Activated CD4-positive, alpha-beta T cell treated with anti-CD3 and anti-CD28 coated beads for 36 hours (primary cell): ENCODE measurements at places on chromosomes 7 and 10.

GRCh38 chr7:69605070-69605469 is 6.8 kb downstream of the AUTS2 start:
- DNase-seq = no peak

DNA sequence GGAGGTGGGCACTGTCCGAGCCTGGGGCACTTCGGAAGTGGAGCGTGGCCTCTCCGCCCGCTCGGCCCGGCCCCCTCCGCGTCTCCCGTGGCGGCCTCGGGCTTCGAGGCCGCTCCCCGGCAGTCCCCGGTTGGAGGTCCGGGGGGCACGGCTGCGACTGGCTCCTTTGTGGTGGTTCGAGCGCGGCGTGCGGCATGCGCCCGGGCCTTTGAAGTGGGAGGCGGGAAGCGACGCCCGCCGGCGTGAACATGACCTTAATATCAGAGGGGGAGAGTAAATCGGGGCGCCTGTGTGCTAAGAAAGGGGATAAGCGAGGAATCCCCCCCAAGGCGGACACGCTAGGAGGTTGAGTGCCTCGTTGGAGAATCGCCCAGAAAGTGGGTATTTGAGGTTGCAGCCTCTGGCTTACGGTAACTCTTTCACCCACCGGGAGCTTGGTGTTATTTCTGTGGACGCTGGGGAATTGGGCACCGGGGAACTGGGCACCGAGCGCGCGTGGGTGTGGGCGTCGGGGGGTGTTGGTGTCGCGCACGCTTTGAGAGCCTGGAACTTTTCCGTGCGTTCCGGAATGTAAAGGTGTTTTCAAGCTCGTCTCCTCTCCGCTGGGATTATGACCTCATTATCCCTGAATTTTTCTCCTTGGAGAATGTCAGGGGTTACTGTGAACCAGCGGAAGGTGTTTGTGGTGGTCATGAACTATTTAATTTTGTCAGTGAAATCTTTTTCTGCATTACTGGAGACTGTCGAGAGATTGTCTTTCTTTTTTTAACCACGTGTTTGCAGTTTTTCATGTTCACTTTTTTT is 660 bp downstream of the SUV39H2 start:
- peak; percentile 58 for DNase-seq

DNA sequence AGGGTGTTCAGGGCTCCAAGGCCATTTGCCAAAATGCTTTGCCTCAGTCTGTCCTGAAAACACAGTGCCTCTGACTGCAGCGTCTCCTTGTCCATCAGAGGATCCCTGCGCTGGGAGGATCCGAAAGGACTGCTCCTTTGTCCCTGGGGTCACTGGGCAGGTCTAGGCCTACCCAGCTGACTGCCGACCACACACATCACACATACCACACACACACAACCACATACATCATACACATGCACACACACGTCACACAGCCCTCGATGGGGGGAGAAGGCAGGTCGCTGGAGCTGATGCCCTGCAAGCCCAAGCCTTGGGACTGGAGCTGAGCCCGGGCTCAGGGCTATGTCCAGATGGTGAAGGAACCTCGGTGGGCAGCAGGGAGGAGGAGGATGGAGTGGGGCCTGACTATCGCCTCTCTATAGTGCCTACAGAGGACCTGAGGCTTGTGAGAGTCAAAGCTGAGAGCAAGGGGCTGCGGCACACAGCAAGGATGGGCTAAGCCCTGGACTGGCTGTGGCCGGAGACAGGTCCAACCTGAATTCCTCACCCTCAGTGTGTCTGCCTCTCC is 29.1 kb downstream of the GPRIN2 start:
- DNase-seq = no peak

GRCh38 chr7:81094952-81095351 is 176.1 kb upstream of the SEMA3C start:
- DNase-seq = no peak

GRCh38 chr10:4663162-4663992 is 162.6 kb upstream of the AKR1E2 start:
- DNase-seq = peak; percentile 41

- no peak for DNase-seq
Measured at GRCh38 chr7:33743594-33743993, 161.7 kb upstream of the BMPER start.

GRCh38 chr7:80665526-80665925 is 27.1 kb downstream of the CD36 start:
- DNase-seq = no peak

DNA sequence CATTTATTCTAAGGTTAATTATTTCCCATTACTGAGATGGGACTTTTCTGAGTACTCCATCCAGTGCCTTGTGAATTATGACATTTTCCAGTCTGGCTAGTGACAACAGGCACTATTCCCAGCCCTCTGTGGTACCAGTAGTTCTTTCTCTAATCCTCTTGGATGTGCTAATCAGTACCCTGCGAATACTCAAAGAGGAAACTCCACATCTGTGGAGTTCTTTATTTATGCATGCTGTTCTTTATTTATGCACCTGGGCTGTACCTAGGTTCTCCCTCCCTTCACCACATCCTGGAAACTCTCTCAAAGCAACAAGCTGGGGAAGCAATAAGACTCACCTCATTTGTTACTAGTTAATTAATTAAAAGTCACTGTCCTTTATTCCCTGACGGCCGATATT is 83.5 kb downstream of the TSPAN12 start:
- DNase-seq = no peak

GRCh38 chr7:107206136-107206535 is 37.3 kb downstream of the HBP1 start:
- no peak for DNase-seq

GRCh38 chr10:77274046-77274795 is 363.4 kb downstream of the KCNMA1 start:
- DNase-seq = no peak

- no peak for DNase-seq
Measured at GRCh38 chr7:114598946-114599345, 184.3 kb downstream of the FOXP2 start.

- no peak for DNase-seq
Measured at GRCh38 chr7:119010635-119011034, 786.1 kb downstream of the ANKRD7 start.

DNA sequence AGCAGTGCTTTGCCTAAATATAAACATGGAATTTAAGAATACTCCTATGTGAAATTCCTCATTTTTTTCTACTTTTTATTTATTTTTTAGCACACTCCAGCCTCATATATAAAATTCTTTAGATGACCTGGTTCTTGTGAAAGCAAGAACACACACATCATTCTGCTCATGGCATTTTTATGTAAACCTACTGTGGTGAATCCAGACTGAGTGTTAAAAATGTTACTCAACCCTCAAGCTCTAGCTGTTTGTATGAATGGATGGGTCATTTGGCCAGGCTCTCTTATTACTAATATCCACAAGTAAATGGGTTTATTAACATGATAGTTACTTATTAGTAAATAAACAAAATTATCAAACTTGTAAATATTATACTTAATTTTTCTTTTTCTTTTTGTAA is 551.7 kb upstream of the LRRN3 start:
- no peak for DNase-seq

DNA sequence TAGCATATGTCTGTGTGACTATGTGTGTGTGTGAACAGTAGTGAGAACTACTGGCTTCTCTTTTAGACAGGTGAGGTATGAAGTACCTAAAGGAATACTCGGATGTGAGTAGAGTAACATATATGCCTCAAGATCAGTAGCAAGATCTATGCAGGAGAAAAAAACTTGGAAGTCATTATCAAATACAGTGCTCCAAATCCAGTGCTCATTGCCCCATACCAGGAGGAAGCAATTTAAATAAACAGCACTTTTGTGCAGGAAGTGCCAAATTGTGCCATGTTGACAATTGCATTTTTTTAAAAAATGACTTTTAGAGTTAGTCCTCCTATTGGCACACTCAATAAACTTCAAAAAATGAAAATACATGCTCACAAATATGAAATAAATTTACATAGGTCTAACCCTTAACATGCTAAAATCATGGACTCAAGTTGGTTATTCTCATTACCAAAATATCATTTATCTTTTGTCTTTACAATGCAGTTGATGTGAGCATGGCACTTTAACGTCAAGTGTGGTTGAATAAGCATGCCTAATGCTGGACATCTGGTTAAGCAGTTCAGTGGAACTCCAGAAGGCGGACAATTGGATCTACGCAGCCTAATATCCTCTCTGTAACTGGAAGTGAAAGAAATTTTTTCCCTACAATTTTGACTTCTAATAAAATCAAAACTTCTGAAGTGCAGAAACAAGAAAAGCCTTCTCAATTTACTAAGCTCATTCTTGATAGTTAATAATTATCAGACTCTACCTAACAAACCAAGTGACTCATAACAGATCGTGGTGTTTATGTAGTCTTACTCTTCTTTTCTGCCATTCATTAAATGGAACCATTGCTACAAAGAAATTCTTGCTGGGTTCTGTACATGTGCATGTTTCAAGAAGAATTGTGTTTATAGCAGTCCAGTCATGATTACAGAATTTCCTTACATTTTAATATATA is 195.2 kb downstream of the MDFIC start:
- no peak for DNase-seq

GRCh38 chr10:108252771-108253170 is 1088.3 kb upstream of the SORCS1 start:
- no peak for DNase-seq

- DNase-seq = no peak
Measured at GRCh38 chr10:31700181-31700611, 228.4 kb downstream of the ARHGAP12 start.

GRCh38 chr7:23100697-23101096 is 4.9 kb upstream of the KLHL7 start:
- DNase-seq = no peak

DNA sequence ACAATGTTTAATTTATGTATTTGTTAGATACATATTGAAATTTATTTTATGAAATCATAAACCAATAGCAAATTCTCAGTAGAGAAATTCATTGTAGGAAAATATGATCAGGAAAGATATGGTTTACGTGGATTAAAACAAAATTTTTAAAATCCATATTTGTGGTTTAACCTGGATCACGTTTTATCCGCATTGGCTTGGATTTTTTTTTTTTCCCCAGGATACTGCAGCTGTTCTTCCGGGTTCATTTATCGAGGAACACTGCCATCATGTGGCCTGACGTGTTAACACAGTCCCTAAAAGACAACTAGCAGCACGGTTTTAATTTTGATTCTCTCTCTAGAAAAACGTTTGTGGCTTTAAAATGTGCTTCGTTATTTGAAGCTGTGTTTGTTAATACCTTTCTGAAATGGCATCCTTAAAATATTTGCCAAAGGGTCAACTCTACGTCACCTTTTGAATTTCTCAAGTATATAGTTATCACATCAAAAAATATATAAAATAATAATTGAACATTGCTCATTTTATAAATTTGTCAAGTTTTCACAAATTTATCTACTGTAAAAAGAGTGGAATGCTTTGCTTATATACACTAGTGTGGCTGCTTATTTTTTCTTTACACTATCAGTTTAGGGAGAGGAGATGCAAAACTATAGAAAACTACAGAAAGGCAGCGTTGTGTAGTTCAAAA is 8.7 kb upstream of the ASB4 start:
- DNase-seq = peak; percentile 64

DNA sequence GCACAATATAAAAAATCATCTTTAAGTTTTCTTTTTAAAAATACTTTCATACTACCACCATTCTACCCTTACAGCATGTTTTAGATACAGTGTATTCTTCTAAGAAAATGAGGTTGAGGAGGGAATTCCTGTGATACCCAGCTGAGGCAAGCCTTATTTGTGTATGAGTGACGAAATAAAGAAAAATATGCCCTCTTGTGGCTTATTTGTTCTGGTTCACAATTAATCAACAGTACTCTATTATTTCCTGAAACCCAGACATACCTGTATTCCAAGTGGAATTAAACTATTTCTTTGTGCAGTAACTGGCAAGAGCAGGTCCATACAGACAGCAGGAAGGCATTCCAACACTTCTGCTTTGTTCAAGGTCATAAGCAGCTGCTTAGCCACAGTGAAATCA is 4.5 kb upstream of the SEMA3D start:
- DNase-seq = no peak

DNA sequence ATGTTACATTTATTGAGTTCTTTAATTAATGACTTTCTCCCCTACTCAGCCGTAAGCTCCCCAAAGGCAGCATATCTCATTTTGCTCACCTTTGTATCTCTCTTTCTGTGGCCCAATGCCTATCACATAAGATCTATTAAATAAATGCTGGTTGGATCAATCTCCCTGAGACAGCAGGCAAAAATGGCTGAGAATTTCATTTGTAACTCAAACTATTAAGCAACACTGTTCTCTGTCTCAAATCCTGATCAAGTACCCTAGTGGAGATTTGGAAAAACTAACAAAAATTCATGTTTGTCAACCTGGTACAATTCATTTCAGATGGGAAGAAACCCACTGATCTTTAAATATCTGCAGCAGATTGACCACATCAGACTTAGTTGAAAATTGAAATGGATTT is 127.4 kb downstream of the ZFAND4 start:
- no peak for DNase-seq

DNA sequence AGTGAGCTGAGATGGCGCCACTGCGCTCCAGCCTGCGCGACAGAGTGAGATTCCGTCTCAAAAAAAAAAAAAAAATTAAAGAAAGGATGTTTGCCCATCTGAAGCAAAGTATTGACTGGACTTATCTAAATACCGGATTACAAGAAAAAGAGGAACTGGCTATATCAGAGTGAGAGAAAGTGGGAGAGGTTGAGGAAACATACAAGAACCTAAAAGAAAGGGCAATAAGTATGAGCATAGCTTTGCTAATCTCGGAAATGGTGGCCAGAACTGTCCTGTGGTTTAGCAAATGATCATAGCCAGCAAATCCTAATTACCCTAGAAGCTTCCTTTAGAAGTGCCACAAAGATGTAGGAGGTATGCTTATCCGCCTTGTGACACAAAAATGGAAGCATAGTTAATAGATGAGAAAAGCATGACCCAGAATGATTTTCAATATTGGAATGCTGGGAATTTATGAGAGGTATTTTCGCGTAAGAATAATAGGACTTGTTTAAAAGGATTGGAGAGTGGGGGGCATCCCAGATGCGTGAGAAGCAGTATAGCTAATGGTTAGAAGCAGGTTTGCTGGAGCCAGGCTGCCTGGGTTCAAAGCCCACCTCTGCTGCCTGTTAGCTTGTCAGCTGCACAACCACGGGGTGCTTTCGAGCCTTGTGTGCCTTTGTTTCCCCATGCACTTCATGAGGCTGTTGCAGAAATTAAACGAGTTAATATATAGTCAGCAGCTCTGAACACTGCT is 1.2 kb upstream of the GTPBP4 start:
- no peak for DNase-seq

- no peak for DNase-seq
Measured at GRCh38 chr7:156752367-156753228, 112.0 kb downstream of the RNF32 start.

- no peak for DNase-seq
Measured at GRCh38 chr7:91557789-91558404, 293.7 kb downstream of the FZD1 start.

GRCh38 chr10:21173802-21174714 is 276.9 kb upstream of the NEBL start:
- peak; percentile 71 for DNase-seq
